ENCODE measurements at places on chromosomes 3 and 15. TPM values are rescaled to one million over a fixed set of nuclear protein-coding genes. Genes with fewer than 3 reads are reported as not detected.

- no peak for DNase-seq
These were observed 35.7 kb upstream of the PHLDB2 start for GRCh38 chr3:111823341-111823855.

GRCh38 chr15:42037656-42038055, 16.8 kb upstream of the PLA2G4E start:
- peak; percentile 57 for DNase-seq

Gene BFSP2
- total RNA-seq = not detected

GRCh38 chr3:67598814-67599556, 55.4 kb downstream of the SUCLG2 start:
- no peak for DNase-seq

Gene HTR3E
- total RNA-seq = not detected

GRCh38 chr3:155554777-155555451, 190.0 kb downstream of the PLCH1 start:
- no peak for DNase-seq

Gene COPB2
- 99.1 TPM for total RNA-seq

Gene ALG1L2
- total RNA-seq = not detected

DNA sequence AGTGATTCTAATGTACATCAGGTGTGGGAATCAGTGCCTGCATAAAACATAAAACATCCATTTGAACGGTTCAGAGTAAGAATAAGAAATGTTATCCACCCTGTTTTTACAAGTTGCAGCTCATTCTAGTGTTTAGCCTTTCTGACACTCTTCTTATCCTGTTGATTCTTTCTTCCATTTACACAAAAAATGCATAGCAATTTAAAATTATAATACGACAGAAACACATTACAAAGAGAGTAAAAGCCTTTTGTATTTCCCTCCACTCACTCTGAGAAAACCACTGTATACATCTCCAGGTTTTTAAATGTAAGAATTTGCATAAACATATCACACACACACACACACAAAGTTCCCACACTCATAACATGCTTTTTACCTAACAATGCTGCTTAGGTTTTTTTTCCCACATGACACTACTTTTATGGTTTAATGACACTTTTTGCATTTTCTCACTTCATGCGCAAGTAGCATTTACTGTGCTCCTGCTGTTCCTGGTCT, 199.8 kb downstream of the CNTN6 start:
- no peak for DNase-seq

DNA sequence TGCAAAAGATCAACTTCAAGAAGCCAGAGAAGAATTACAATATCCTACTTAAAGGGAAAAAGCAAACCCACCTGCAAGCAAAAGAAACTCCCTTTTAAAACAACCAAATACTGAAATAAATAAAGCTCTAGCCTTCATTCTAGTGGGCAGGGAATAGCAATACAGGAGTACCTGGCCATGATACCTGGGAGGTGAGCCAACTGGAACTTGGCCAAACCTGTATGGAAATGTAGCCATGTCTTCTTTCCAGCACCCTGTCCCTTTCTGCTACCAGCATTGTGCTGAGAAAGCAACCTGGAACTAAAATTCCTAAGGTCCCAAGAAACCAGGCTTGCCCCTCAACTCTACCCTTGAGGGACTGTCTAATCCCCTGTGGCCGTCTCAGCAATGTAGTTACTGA, 530.0 kb downstream of the EPHB1 start:
- DNase-seq = no peak
